ENCODE measurements at places on chromosomes 13 and 19. TPM values are rescaled to one million over a fixed set of nuclear protein-coding genes. Genes with fewer than 3 reads are reported as not detected.

The VMAC gene
- total RNA-seq = 2.4 TPM

The RHPN2 gene
- 0.56 TPM for total RNA-seq

The PTH2 gene
- total RNA-seq = not detected

The ZNF723 gene
- total RNA-seq = not detected

The TIMM13 gene
- 37.2 TPM for total RNA-seq

The DAZAP1 gene
- total RNA-seq = 59.7 TPM

The PLK5 gene
- not detected for total RNA-seq

The OR7C1 gene
- total RNA-seq = not detected

The RGL3 gene
- total RNA-seq = 7.7 TPM

The HRC gene
- 1.1 TPM for total RNA-seq

The STXBP2 gene
- total RNA-seq = 22.5 TPM

The ZNF439 gene
- total RNA-seq = 5.4 TPM

The ZNF429 gene
- 8.4 TPM for total RNA-seq

The ATP8A2 gene
- total RNA-seq = 0.60 TPM

The ERF gene
- total RNA-seq = 47.9 TPM

The TPTE2 gene
- not detected for total RNA-seq

The BICRA gene
- 15.4 TPM for total RNA-seq

Measured in posterior vena cava (tissue), 2 donors.